ENCODE measurements at places on chromosomes 13 and 19.
A peak's percentile ranks its signal among the peaks of the same experiment; 100 is the strongest.

DNA sequence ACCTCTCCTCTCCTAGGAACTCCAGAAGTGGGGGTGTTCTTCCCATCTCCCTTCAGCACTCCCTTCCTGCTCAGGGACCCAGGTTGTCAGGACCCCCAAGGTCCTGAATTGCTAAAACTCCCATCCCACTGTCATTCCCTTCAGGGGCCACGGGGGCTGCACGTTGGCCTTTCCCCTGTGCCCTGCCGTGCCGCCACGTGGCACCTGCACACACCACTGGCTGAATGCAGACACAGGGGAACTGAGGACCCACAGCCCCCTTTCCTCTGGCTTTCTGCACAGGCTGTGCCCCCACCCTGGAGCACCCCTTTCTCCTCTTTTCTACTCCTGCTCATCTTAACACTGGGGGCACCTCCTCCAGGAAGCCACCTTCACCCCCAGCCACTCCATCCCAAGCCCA, 9.0 kb downstream of the SHANK1 start:
- no peak for DNase-seq

DNA sequence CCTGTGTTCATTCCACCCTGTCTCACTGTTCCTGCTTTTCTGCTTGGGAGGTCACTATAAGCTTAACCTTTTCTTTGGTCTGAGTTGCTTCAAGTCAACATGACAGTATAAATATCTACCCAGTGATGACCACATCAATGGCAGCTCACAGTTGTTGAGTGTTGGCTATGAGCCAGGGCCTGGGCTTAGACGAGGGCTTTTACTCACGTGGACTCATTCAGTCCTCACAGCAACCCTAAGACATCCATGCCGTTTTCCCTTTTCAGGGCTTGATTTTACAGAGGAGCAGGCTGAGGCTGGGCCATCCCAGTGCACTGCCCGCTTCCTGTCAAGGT, 10.2 kb upstream of the CCDC97 start:
- no peak for DNase-seq

- no peak for DNase-seq
Observed at GRCh38 chr13:110403315-110403714, 96.2 kb downstream of the COL4A2 start.

- DNase-seq, result no peak
Observed at GRCh38 chr19:40356681-40357595, 8.4 kb downstream of the PLD3 start.

DNA sequence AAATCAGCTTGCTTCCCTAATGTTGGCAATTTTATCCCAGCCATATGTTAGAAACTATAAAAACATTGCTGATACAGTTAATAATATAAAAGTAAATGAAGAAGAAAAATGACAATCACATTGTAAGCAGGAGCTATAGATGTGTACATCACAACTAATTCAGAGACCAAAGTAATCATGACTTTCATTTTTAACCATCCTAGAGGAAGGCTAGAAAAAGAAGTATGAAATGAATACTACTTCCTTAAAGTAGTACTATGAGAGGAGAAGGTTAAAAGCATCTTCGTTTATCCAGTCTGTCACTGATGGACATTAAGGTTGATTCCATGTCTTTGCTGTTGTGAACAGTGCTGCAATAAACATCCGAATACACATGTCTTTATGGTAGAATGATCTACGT, 135.5 kb downstream of the IRS2 start:
- DNase-seq, result no peak

DNA sequence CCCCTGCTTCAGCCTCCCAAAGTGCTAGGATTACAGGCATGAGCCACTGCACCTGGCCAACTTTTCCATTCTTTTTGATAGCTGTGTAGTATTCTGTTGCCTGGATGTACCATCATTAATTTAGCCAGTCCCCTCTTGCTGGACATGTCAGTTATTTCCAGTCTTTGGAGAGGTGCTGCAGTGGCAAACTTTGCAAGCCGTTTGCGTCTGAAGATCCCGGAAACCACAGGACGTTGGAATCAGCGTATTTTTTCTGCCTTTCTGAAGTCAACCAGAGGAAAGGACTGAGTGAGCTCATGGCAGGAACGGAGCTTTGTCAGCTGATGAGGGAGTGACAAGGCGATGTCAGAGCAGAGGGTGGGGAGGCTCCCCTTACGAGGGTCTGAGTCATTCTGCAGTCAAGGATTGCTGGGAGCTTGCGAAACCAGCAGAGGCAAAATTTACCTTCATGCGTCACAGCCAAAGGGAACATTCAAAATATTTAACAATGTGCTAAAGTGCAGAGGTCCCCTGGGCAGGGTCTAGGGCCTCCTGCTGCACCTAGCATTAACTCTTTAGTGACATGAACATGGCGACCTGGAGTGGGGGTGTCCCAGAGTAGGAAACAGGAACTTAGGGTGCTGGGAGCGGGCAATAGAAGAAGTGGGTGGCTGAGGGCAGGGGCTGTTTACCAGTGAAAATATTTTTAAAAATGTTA, 5.6 kb downstream of the C5AR1 start:
- peak; percentile 22 for DNase-seq

GRCh38 chr13:95494082-95494681, 58.3 kb upstream of the CLDN10 start:
- DNase-seq, result peak; percentile 67

GRCh38 chr19:1173159-1173844, 766 bp downstream of the SBNO2 start:
- DNase-seq, result no peak

GRCh38 chr19:5101871-5102270, 133.0 kb downstream of the KDM4B start:
- no peak for DNase-seq

DNA sequence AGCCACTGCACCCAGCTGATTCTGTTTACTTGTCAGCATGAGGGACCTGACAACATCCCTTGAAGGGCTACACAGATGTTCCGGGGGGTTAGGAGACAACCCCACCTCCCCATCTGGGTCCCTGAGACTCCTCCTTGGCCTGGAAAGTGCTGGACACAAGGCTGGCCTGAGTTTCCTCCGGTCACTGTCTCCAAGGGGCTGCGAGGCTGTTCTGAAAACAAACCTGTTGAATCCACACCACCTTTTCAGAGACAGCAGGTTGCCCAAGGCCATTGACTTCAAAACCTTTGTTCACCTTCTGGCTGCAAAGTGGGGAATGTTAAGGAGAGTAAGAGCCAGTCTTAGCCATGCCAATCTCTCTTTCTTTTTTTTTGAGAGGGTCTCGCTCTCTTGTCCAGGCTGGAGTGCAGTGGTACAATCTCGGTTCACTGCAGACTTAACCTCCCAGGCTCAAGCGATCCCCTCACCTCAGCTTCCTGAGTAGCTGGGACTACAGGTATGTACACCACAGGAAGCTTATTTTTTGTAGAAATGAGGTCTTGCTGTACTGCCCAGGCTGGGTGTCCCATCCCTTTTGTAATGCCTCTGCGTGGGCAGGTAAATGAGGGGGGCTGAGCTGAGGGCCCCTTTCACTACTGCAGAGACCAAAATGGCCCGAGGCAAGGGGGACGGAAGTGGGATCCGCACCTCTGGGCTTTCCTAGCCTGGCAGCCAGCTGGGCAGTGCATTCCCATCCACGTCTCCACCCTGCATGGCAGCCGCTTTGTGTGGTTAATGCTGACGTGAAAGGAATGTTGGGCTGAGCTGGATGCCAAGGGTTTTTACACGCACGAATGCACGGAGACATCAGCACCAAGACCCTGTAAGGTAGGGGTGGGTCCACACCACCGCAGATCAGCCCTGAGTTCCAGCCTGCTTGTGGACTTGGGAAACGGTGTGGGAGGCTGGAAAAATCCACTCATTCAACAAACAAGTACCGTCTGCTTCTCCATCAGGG, 1.9 kb upstream of the ZNF628 start:
- DNase-seq, result no peak

DNA sequence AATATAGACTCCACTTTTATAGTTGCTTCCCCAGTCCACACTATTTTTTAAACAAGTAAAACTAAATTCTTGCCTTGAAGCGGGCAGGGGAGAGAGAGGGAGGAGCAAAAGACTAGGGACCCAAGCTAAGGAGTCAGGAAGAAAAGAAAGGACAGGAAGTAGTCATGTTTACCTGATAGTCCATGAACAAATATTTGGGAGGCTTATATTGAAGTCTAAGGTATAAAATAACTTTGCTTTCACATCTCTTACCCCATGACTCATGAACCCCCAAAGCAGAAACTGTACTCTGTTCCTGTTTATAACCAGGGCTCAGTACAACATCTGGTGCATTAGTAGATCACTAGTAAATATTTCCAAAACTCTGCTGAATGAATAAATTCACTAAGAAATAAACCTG, 67.3 kb downstream of the ZAR1L start:
- no peak for DNase-seq

DNA sequence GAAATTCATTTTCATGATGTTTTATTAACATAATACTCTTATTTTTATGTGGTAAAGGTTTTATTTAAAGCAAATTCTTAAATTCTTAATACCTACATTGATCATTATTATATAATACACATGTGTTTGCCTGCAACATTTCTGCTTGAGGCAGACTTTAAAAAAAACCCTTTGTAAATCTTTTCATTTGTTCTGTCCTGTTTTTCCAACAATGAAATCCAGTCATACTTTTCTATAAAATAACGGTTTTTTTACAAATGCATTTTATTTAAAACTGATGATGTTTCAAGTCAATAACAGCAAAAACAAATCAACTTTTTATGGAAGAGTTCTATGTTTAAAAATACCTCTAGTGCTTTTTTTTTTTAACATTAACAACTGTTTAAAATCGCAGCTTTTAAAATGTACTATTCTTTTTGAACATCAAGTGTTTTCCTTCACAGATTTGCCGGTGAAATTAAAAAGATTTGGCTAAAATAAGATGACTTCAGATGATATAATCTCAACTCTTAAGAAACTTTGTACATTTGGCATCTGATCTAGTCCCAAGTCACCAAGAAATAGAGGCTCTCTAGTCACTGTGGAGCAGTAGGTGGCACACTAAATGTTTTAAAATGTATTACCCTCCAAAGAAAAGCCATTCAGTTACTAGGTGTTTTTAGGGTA, 5.1 kb downstream of the POU4F1 start:
- no peak for DNase-seq

DNA sequence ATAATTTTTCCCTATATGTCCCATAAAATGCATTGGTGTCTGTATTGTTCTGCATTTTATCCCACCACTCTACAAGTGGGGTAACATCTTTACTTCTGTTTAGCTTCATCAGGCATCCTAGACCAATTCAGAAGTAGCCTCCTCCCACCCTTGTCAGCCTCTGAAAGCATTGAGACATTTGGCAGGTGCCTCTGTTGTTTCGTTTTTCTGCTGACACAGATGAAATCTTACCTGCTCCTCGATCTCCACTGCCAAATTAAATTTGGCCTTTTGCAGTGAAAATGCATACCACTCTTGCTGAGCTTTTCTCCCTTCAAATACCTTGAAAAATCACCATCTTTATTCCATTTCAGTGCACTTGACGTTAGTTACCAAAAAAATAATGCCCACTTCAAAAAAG, 83.5 kb upstream of the STARD13 start:
- DNase-seq, result no peak

DNA sequence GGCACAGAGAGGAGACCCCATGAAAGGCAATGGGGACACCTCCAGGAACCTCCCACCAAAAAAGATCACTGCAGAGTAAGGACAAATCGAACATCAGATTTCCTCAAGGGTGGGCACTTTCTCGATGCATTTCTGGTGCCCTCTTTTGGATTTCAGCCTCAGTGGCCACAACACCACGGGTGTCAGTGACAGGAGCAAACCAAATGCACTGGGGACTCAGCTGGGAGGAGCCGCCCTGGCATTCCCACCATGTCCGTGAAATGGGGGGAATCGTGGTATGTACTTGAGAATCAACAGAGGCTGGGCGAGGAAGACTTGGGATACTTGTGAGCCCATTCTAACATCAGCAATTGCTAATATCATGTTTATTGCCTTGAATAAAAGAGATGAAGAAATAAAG, 16.3 kb downstream of the FAM187B start:
- no peak for DNase-seq

- DNase-seq, result no peak
Observed at GRCh38 chr19:31353833-31354232, 4.6 kb upstream of the TSHZ3 start.

DNA sequence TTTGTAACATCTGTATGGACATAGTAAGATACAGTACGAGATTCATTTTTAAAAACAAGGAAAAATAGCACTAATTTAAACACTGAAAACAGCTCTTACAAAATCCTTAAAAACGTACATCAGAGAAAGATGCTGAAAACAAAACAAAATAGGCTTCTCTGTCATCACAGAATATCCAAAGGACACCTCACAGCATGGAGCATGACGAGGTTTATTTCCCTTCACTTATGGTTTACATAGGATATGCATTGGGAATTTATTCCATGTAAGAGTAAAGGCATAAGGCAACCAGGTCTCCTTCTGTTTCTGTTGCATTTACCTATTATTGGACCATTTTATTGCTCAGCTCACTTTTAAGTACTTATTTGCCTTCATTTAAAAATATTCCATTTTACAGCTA, 3.0 kb downstream of the KCTD12 start:
- DNase-seq, result no peak

- DNase-seq, result no peak
Observed at GRCh38 chr19:11066326-11066725, 22.9 kb upstream of the LDLR start.

GRCh38 chr13:33283195-33283911, 2.2 kb downstream of the STARD13 start:
- no peak for DNase-seq

- no peak for DNase-seq
Observed at GRCh38 chr19:29529646-29530539, 4.1 kb downstream of the VSTM2B start.

DNA sequence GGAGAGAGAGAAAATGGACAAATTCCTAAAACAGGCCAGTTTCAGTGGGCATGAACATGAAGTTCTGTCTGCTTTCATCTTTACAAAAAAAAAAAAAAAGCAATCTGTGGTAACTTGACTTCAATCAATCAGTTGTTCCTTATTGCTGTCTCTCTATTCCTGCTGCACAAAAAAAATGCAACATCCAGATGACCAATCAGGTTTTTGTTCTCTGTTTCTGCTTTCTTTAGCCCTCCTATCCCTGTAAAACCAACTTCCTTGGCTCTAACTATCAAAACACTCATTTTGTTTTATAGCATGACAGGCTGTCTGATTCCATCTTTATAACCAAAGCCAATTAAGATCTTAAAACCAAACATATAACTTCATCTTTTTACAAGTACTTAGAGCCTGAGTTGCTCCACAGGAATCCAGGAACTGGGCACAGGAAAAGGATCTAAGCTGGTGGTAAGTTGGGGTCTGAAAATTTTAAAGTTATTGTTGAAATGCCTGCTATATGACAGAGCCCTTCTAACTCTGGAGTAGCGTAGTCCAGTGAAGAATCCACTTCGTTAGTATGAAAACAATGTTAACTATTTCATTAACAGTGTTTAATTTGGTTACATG, at the start of gene FPR3:
Gene FPR3 (plus strand): TSS at position 273 of the 606 bp plus-strand sequence. CDS start 28,592 bp downstream, outside the sequence.
- DNase-seq, result no peak

Measured in GDM1 (cell line).